RPMI8226 (cell line): ENCODE measurements at places on chromosomes 7 and 10.

- DNase-seq: no peak
Observed at GRCh38 chr7:70684173-70684572, 447.8 kb upstream of the GALNT17 start.

GRCh38 chr7:48416327-48416908, 245.2 kb downstream of the ABCA13 start:
- no peak for DNase-seq

DNA sequence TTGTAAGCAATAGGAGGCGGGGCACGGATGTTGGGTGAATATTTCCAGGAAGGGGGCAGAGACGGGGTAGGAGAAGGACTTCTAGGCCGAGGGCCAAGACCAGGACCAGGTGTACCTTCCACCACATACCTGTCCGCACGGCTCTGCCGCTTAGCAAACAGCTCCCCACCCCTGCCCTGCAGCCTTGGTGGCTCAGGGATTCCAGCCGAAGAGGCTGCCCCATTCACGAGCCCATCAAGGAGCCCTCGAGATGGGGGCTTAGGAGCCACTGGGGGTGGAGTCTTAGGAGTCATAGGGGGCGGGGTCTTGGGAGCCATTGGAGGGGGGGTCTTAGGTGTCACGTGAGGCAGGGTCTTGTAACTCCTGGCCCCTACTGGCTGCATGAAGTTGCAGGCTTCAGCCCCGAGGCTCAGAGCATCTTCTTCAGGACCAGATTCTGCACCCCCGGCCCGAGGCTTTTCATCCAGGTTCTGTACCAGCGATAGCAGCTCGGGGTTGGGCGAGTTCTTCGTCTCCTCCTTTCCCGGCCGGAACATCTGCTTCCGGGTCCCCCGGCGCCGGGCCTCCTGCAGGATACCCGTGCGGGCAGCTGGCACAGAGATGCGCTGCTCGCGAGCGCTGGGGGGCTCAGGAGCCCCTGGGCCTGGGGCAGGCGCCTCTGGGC, 6.1 kb upstream of the MYOZ1 start:
- no peak for DNase-seq

GRCh38 chr7:27297356-27297755, 54.8 kb downstream of the EVX1 start:
- no peak for DNase-seq

GRCh38 chr7:146659732-146660131, 543.1 kb downstream of the CNTNAP2 start:
- DNase-seq: no peak

DNA sequence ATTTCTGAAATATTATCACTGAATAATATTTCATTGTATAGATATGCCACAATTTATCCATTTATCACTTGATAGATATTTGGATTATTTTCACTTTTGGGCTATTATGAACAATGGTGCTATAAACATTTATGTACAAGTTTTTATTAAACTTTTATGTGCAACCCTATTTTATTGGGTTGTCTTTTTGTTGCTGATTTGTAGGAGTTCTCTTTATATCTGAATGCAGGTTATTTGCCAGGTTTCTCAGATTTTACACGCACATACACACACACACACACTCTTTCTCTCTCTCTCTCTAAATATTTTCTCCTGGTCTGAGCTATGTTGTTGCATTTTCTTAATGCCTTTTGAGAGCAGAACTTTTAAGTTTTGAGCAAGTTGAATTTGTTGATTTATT, 36.2 kb downstream of the ADK start:
- DNase-seq: no peak

GRCh38 chr7:131305152-131305551, 22.5 kb upstream of the MKLN1 start:
- DNase-seq: no peak

DNA sequence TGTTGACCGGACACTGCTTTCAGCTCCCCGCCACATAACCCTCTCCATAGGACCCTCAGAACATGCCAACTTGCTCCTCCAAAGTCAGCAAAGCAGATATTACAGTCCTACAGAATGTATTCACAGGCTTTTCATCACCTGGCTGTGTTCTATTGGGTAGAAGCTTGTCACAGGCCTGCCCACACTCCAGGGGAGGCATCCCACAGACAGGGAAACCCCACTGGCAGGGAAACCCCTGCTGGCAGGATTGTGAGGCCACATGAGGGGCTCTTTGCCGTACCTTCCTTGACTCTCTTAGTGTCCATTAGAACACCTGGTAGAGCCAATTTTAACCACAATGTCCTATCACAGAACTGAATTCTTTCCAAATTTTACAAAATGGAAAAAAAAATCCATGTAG, 344.2 kb upstream of the MGMT start:
- no peak for DNase-seq

DNA sequence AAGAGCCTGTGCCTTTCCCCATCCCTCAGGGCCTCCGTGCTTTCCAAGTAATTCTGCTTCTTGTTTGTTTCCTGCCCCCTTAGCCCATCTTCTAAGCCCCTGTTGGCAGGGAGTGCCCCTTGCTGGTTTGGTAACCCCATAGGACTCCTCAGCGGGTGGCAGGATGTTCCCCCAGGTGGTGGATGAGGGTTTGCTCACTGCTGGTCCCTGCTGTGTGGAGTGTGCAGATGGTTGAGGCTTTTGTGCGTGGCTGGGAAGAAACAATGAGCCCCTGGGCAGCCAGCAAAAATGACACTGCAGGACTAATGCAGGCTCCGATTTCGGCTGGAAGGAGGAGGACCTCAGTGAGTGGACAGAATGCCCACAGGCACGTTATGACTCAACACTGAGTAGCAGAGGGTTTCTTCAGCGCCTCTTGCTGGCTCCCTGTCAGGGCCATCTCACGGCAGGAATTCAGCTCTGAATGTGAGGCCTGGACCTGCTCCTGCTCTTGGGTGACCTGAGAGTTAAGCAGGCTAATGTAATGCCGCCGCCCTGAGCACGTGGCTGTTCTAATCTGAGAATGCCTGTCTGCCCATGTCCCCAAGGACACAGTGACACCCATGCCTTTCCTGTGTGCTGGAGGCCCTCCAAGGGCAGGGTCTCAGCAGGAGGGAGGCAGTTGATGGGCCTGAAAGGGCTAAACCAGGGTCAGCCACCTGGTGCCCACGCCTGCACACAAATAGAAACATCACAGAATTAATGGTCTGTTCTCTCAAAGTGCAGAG, 16.6 kb downstream of the BAG3 start:
- DNase-seq: no peak
